Naive B cell (primary cell): ENCODE measurements at places on chromosomes 1 and 21.

DNA sequence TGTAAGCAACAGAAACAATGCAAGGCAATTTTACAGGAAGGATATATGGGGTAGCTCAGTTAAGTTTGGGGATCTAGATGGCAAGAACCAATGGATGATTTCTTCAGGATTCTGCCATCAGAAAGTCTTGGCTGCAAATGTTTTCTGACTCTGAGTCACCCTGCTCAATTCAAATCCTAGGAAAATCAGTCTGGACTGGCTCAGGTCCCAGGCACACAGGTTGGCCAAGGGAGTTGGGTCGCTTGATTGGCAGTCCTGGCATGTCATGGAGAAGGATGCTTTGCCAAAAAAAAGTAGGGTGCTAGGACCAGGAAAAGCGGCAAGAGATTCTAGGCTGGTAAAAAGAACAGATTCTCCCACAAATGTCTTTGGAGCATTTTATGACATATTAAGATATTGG, 28.9 kb upstream of the S1PR1 start:
- DNase-seq, result no peak

- DNase-seq, result no peak
Observed at GRCh38 chr1:212643877-212644276, 35.3 kb downstream of the ATF3 start.

GRCh38 chr1:147837129-147837963, 65.2 kb upstream of the GJA8 start:
- DNase-seq, result no peak

- DNase-seq, result no peak
Observed at GRCh38 chr1:37040261-37040660, 5.9 kb upstream of the GRIK3 start.

DNA sequence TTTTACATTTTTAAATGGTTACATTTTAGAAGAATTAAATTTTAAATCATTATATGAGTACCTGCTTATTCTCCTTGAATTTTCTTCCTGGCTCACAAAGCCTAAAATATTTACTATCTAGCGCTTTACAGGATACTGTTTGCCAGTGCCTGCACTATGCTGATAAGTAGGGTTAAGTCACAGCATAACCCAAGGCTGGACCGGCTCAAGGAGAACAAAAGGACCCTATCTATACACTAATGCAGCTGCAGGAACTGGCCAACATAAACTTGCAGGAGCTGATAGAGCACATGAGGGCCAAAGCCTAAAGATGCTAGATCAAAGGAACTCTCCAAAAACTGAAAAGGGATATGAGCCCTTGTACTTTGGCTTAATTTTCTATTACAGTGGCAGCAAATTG, 1086.9 kb upstream of the TMPRSS15 start:
- no peak for DNase-seq

DNA sequence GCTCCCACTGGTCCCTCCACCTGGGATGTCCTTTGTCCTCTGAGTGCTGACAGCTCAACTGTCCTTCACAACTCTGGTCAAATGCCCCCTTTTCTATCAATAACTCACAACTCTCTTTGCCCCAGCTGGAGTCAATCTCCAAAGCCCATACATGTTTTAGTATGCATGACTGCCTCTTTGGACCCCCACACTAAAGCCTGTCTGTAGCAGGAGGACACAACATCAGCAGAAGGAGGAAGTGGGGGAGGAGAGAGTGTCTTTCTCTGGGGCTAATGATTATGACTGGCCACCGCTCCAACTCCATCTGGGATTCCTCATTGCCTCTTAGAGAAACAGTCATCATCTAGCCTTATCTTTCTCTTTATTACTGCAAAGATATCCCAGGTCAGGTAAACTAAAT, 186.6 kb upstream of the FGGY start:
- DNase-seq, result no peak
